Colonic mucosa (tissue), 4 donors: ENCODE measurements at places on chromosomes 1 and 21. TPM values are rescaled to one million over a fixed set of nuclear protein-coding genes. Genes with fewer than 3 reads are reported as not detected.
A peak's percentile ranks its signal among the peaks of the same experiment; 100 is the strongest.

- DNase-seq = no peak
- H3K4me3 ChIP-seq = no peak overlapping the region
- peaks cover 8% of the 10 kb centered on the region for H3K4me1 ChIP-seq
- H3K27ac ChIP-seq = no peak overlapping the region
Observed at GRCh38 chr1:46399307-46399706, 5.2 kb downstream of the FAAH start.

DNA sequence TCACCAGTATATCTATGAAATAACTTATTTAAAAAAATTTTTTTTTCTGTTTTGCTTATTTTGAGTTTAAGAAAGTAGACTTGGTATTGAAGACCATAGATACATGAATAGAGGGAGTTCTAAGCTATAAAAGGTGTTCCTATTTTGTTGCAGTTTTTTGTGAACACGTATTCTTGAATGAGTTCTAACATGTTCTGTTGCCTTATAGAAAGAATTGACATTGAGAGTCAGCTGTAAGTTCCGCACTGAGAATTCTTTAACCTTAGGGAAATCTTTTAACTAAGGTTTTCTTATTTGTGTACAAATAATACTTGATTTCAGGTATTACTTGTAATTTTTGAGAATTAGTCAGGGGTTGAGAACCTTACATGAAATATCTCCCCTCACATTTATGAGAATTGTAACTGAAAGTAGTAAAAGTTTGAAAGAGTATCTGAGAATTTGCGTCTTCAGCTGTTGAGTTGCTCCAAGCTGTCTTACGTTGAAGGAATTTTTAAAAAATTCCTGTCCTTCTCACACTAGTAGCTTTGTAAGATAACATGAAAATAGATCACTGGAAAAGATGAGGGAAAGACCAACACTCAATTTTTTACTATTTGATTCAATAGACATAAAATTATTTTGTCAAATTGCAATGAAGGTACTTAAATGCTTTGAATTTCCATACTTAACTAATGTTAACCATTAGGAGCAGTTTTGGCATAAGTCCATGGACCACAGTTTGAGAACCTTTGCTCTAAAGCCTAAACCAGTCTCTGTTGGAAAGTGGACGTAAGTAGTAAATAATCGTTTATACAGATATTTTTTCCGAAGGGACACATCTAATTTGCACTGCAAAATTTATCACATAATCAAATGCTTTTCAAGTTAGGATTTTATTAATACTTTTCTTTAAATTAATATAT, 3.8 kb downstream of the DR1 start:
- H3K27me3 ChIP-seq = no peaks in the 10 kb centered on the region
- no peaks in the 10 kb centered on the region for H3K36me3 ChIP-seq
- no peak overlapping the region for H3K27ac ChIP-seq
- no peak for DNase-seq
- no peak overlapping the region for H3K4me3 ChIP-seq

DNA sequence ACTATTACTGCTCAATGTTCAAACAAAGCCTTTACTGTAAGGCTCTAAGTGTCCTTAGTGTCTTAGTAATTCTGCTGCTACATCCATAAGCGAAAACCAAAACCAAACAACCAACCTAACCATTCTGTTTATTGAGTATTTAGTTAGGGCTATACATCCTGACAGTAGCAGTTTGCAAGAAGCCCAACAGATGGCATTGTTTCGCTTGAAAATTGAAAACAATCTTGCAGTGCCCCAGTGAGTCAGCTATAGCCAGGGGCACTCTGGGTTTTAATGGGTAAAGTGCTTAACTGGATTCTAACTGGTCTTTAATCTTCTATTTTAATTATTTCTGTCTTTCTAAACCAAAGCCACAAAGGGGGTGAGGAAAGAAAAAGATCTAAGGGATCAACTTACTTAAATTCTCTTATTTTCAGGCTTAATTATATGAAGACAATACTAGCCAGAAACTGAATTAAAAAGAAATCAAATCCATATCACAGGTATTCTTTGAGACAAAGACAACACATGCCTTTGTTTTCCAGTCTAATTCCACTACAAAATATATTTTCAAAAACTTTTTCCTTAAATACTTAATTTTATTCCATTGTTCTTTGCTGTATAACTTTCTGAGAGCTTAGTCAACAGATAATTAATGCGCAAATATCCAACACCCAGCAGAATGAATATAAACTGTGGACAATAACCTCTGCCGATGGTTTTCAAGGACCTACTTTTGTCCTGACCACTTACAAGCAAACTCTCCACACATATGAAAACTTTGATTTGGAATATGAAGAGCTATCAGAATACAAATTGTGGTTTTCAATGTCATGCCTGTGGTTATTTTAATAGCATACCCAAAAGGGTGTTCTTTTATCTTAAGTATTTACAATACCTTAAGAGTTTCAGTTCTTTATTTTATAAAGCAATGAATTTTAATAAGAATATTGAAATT, 15.2 kb downstream of the POGZ start:
- H3K27ac ChIP-seq = no peak overlapping the region
- peak; percentile 79 for DNase-seq
- no peaks in the 10 kb centered on the region for H3K27me3 ChIP-seq
- no peaks in the 10 kb centered on the region for H3K36me3 ChIP-seq

- no peaks in the 10 kb centered on the region for H3K27me3 ChIP-seq
- no peaks in the 10 kb centered on the region for H3K36me3 ChIP-seq
- H3K4me3 ChIP-seq = peak overlapping the region; percentile 50
- peak; percentile 70 for DNase-seq
- peak overlapping the region; percentile 93 for H3K27ac ChIP-seq
Observed at GRCh38 chr1:227315629-227316346, 2.5 kb downstream of the CDC42BPA start.

DNA sequence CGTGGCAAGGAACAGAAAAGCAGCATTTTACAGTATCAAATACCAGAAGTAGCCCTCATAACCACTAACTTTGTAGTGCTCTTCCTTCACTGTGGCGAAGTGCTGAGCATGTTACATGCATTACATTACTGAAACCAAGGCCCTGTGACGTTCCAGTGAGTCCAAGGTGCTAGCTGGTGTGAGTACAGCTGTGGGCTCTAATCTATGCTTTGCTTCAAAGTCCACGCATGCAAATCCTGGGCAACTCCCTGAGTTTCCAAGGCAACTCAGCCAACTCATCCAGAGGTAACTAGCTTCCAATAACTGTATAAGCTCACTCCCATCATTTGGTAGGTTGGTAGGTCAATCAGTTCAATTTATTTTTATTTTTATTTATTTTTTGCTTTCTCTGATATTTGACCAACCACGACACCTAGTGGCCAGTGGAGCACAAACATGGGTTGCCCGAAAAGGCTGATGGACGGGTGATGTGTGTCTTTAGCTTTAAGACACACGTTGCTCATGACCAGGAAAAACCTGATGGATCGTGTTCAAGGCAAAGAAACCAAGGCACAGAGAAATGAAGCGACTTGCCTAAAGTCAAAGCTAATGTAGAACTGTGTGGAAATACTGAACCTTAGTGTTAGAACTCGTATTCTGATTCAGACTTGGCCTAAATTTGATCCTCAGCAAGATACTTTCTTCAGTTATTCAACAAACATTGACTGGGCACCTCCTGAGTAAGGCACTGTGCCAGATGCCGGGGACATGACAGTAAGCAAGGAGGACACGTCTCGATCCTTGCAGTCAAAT, 73.0 kb downstream of the GNG12 start:
- peak overlapping the region; percentile 74 for H3K27ac ChIP-seq
- H3K27me3 ChIP-seq = no peaks in the 10 kb centered on the region
- H3K4me1 ChIP-seq = peaks cover 8% of the 10 kb centered on the region
- H3K4me3 ChIP-seq = no peak overlapping the region
- H3K36me3 ChIP-seq = no peaks in the 10 kb centered on the region
- peak; percentile 85 for DNase-seq

DNA sequence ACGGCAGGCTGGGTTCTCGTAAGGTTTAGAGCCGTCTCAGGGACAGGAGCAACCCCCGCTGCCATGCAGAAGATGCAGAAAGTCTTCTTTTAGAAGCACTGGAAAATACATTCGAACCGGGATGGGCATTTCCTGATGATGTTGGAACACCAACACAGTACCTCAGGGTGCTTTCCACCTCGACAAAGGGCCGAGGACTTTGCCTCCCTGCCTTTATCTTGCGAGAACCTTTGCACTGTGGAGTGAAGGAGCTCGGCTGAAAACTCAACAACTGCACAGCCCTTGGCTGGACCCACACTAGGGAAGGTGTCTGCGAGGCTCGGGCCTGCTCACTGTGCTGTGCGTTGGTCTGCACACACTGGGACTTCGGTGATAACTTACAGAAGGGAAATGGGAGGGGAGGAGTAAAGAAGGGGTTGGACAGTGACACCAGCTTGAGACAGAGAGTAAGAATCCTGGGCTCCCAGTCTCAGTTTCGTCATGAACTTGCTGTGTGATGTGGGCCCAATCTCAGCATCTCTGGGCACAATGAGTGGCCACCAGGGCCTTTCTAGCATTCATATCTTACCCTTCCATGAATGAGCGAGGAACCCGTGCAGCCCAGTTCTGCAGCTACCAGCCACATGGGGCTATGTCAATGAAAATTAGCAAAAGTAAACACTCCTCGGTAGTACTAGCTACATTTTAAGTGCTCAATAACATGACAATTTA, 18.2 kb downstream of the RCAN1 start:
- no peaks in the 10 kb centered on the region for H3K4me1 ChIP-seq
- no peaks in the 10 kb centered on the region for H3K36me3 ChIP-seq
- H3K27ac ChIP-seq = peak overlapping the region; percentile 28
- no peak for DNase-seq
- no peak overlapping the region for H3K4me3 ChIP-seq

DNA sequence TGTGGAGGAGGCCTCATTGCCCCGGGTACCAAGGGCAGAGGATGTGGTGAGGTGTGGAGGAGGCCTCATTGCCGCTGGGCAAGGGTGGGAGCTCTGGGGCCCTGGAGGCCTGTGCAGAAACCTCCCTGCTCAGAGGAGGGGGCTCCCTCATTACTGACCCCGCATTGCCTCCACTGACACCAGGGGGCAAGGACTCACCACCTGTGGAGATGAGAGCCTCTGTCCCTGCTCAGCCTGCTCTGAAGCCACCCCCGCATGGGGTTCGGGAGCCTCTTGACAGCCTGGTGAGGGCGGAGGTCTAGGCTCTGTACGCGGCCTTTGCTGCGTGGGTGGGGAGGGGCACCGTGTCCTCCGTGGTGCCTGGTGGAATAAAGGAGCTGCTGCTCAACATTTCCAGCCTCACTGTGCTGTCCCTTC, 95.0 kb upstream of the COL6A1 start:
- no peak overlapping the region for H3K27ac ChIP-seq
- H3K4me3 ChIP-seq = no peak overlapping the region
- no peaks in the 10 kb centered on the region for H3K4me1 ChIP-seq
- no peaks in the 10 kb centered on the region for H3K27me3 ChIP-seq
- DNase-seq = no peak
- no peaks in the 10 kb centered on the region for H3K36me3 ChIP-seq

DNA sequence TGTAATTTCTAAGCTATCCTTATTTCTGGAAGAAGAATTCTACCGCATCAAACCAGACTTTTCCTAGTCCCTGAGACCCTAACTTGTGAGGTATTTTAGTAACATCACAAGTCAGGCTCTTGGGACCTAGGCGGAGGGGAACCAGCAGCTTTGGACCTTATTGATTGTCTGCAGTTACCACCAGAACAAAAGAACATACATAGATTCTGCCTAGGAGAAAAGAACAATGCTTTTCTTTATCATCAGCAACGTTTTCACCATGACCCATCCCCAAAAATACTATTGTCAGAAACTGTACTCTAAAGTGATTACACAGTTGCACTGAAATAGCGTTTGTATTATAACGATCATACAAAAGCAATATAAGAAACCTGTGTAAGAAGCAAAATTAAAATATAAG, 860.4 kb downstream of the USP25 start:
- no peak for DNase-seq
- H3K27me3 ChIP-seq = no peaks in the 10 kb centered on the region
- no peak overlapping the region for H3K27ac ChIP-seq
- H3K36me3 ChIP-seq = no peaks in the 10 kb centered on the region

GRCh38 chr1:227316456-227316855, 1.8 kb downstream of the CDC42BPA start:
- no peaks in the 10 kb centered on the region for H3K27me3 ChIP-seq
- H3K27ac ChIP-seq = peak overlapping the region; percentile 93
- H3K4me1 ChIP-seq = peaks cover 5% of the 10 kb centered on the region

- H3K4me1 ChIP-seq = no peaks in the 10 kb centered on the region
- H3K27ac ChIP-seq = no peak overlapping the region
- no peaks in the 10 kb centered on the region for H3K36me3 ChIP-seq
- no peak for DNase-seq
Observed at GRCh38 chr1:70042090-70042731, 163.2 kb downstream of the LRRC40 start.

GRCh38 chr1:52195161-52195560, 53.3 kb downstream of the ZFYVE9 start:
- no peaks in the 10 kb centered on the region for H3K27me3 ChIP-seq
- no peak for DNase-seq
- no peaks in the 10 kb centered on the region for H3K36me3 ChIP-seq
- no peak overlapping the region for H3K4me3 ChIP-seq
- H3K4me1 ChIP-seq = no peaks in the 10 kb centered on the region

DNA sequence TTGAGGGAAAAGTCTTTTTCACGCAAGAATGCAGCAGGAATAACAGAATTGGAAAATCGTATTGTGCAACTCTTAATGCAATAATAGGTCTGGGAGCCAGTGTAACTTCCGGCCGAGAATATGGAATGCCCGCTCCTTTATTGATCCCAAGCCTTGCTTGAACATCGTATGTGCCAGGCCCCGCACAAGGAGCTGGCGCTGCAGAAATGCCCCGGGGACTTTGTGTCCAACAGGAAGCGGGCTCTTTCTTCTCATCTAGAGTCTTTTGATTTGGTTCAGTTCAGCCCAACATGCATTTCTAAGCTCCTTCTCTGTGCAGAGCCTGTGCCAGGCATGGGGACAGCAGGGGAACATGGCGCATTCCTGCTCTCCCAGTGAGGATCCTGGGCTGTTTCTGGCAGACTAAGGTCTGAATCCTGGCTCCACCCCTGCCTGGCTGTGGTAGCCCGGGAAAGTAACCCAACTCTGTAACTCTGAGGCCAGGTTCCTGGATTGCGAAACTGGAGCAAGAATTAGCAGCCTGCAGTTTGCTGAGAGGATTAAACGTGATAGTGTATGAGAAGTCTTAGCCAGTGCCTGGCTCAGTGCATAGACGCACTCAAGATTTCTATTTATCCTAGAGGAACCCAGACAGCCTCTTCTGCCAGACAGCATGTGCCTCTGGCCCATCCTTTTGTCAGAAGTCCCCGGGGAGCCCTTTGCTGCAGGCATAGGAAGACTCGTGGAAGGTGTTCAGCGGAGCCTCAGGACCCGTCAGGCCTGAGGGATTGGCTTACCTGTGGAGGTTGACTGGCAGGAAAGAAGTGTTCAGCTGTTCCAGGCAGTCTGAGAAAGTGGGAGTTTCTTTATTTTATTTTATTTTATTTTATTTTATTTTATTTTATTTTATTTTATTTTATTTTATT, 987 bp upstream of the CDCP2 start:
- peak; percentile 79 for DNase-seq
- H3K27me3 ChIP-seq = no peaks in the 10 kb centered on the region
- no peaks in the 10 kb centered on the region for H3K36me3 ChIP-seq
- no peak overlapping the region for H3K4me3 ChIP-seq
- H3K4me1 ChIP-seq = no peaks in the 10 kb centered on the region

The SDCCAG8 gene
- 18.4 TPM for total RNA-seq

The PROX1 gene
- total RNA-seq = 14.7 TPM

The RIPPLY3 gene
- not detected for total RNA-seq

The C1orf87 gene
- not detected for total RNA-seq

The DDAH1 gene
- total RNA-seq = 130 TPM

The SLC9A1 gene
- 63.6 TPM for total RNA-seq

The RGL1 gene
- total RNA-seq = 9.5 TPM

The SEMA4A gene
- 4.5 TPM for total RNA-seq

The LRRC41 gene
- total RNA-seq = 55.8 TPM

The RUNX1 gene
- 23.0 TPM for total RNA-seq

The GCSAML gene
- 0.48 TPM for total RNA-seq
